Dorsolateral prefrontal cortex (tissue), 122 donors: ENCODE measurements at places on chromosomes 4 and X.

GRCh38 chrX:101347859-101348451 is 587 bp downstream of the TIMM8A start:
- DNase-seq: no peak

GRCh38 chr4:38023347-38024205 is 63.4 kb downstream of the PTTG2 start:
- DNase-seq: no peak

DNA sequence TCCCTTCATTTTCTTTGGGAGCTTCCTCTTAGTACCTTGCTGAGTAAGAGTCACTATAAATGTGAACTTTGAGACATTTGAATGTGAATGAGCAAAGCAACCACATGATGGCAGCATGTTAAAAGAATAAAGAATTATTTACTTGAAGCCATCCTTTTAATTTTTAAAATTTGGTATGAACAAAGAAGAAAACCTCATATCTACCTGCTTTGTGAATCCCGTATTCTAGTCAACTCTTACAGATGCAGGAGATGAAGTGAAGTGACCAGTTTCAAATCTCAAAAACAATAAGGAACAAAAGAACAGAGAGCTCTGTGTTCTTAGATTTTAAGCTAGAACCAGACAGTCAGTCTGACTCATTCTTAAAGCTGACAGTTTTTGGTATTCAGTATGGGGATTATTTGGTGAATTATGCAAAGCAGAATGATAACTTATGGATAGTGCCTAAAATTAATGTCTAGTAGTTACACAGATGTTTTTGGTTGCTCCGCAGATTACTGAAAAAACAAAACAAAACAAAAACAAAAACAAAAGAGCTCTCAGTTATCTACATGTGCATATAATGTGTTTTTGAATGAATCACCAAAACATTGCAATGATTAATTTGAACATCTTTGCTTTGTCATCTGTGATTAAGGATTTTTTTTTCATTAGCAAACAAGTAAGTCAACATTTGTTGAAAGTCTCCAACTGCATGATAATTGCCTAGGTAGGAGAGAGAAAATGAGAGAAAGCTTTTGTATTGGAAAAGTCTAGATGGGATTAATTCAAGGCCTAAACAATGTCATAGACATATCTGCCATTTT is 48.2 kb upstream of the H2AZ1 start:
- DNase-seq: no peak

DNA sequence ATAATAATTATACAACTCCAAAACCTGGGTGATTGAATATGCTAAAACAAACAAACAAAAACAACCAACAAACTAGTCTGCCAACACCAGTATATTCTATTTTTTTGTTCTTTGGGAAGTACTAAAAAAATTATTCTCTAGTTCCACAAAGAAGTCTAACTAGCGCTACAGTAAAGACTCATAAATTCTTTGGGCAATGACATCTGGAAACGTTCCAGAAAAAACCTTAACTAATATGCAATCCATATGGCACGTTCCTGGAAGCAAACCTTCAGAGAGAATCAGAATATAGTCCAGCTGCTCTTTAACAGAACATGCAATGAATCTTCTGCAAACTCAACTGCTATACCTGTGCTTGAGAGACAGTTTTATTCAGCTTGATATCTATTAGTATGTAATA is 500.1 kb downstream of the TRAM1L1 start:
- no peak for DNase-seq

- DNase-seq: peak; percentile 45
These were observed 4.5 kb upstream of the NKX1-1 start for GRCh38 chr4:1410491-1411325.

DNA sequence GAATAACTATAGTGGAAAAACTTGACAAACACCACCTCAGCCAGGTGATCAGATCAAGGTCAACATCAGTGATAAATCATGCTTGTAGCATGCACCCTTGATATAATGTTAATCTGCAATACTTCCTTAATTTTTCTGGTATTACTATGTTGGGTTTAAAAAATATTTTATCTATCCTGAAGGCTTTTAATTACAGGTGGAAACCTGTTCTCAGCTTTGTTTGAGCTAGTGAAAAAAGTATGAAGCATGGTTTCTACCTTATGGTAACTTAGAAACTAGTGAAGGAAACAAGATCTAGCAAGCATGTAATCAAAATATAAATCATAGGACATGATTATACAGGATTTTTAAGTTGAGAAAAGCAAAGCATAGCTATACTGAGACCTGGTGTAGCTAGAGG is 26.6 kb downstream of the MAOA start:
- no peak for DNase-seq

- DNase-seq: no peak
These were observed 2.7 kb upstream of the BMX start for GRCh38 chrX:15497865-15498264.

GRCh38 chr4:94171616-94172015 is 36.0 kb upstream of the SMARCAD1 start:
- DNase-seq: no peak

DNA sequence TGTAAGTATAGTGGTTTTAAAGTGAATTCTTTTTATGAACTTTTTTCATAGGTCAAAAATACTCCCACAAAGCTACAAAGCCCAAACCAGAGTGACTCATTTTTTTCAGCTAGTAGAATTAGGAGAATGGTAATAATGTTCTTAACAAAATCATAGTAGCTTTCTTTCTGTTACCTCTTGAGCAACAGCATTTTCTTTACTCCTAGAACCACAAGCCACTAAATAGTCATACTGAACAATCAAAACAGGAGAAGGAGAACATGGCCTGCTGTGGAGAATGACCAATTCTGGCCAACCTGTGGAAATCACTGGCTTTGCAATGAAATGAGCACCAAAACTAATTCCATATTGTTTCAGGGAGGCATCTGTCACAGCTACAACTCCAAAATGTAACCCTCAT is 112.9 kb downstream of the AMMECR1 start:
- DNase-seq: no peak

DNA sequence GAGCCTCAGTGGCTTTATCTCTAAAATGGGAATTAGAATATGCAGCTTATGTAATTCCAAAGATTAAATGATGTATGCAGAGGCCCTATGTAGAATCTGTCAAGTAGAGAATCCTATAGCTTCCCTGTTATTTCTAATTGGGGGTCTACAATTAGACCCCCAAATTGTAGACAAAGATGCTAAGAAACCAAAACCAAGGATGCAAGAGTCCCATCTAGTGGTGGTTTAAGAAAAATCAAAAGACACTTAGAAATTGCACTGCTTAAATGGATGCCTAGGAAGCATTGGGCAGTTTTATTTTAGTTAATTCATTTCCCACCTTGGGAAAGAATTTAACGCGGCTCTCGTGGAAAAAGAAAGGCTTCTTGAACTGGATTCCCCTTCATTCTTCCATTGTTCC is 115.2 kb downstream of the GABRA2 start:
- DNase-seq: no peak

GRCh38 chr4:71074452-71075299 is 81.2 kb downstream of the DCK start:
- DNase-seq: peak; percentile 59

- no peak for DNase-seq
These were observed 68.8 kb upstream of the PRPS1 start for GRCh38 chrX:107559506-107559905.

DNA sequence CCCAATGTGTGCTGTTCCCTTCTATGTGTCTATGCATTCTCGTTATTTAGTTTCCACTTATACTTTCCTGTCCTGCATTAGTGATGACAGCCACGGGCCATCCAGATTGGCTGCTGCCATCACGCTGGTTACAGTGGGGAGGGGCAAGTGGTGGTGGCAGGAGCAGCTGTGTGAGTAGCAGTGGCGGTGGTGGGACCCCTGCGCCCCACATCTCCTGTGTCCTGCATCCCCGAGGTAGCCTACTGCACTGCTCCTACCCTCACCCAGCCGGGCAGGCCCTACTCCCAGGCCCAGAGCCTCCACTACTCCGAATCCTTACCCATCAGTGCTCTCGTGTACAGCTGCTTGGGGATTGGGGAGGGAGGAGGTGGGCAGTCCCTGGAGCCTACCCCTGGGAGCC is 798.7 kb upstream of the AGA start:
- DNase-seq: no peak

DNA sequence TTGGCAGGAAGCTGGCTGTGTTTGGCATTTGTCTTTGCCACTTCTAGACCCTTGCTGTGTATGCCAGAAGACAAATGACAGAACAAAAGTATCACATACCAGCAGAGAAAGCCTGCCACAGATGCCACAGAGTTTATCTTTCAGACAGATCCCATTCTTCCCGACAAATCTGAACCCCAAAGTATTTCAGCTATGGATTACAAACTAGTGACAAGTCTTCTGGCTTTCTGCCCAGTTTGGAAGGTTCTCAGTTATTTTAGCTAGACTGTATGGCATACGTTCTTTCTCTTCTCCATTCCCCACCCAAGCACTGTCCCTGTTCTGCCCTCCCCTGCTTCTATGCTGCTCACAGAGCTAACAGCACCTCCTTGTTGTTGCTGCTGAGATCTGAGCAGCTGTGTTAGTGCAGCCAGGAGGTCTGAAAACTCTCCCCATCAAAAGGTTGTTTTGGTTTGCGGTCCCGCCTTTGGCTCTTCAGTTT is 236.7 kb downstream of the FRAS1 start:
- DNase-seq: no peak

DNA sequence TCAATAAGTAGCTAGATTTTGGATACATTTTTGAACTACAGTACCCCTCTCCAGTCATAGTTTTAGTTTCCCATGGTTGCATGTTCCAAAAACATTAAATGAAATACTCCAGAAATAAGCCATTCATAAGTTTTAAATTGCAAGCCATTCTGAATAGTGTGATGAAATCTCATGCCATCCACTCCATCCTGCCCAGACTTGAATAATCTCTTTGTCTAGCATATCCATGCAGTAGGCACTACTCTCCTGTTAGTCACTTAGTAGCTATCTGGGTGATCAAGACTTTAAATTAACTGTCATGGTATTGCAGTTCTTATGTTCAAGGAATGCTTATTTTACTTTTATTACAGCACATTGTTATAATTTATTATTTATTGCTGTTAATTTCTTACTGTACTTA is 237.4 kb downstream of the SPANXN1 start:
- DNase-seq: no peak

DNA sequence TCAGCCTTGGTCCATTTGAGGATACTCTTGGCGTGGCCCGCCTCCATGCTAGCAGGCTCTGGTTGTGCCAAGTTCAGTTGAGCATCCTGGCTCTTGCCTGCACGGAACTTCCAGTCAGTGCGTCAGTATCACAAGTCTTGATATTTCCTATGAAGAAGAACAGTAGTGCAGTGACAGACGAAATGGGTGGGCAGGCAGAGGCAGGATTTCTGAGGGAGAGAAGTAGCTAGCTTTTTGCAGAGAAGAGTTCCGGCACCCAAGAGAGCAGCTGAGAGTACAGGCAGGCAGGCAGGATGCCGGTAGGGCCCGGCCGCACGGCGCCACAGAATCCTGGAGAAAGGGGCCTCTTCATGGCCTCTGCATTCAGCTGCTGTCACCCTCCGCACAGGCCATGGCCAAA is 56.1 kb upstream of the MSANTD1 start:
- DNase-seq: no peak

- DNase-seq: no peak
These were observed 107.8 kb upstream of the TMEM47 start for GRCh38 chrX:34764852-34765361.

DNA sequence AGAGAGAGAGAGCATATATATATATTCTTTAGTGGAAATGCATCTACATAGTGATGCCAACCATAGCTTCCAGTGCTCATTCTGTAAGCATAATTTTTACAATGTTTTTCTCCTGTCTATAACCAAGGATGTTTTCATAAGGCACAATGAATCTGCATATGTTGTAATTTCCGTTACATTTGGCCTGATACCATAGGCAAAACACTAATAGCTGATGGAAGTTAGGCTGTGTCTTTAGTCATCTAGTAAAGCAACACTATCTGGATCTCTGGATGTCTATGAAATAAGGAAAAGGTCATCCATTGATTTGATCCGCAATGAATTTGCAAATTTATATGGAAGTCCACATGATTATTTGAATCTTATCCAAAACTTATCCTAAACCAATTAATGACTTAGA is 8.1 kb downstream of the PCDH7 start:
- no peak for DNase-seq

DNA sequence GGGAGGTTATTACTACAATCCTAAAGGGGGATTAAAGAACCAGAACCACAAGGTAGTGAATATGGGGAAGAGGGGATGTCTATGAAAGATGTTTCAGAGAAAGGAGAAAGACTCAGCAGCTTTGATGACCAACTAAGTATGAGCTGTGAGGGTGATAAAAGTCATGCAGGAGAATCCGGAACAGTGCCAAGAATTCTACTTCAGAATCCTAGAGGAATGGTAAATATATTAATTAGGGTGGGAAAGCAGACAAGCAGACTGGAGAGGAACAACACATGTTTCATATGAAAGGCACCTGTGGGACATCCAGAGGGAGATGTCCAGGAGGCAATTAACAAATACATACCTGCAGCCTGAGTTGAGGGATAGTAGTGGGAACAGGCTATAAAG is 642.2 kb upstream of the DIPK2B start:
- no peak for DNase-seq

- no peak for DNase-seq
These were observed 156.6 kb upstream of the SCML1 start for GRCh38 chrX:17580539-17581152.

DNA sequence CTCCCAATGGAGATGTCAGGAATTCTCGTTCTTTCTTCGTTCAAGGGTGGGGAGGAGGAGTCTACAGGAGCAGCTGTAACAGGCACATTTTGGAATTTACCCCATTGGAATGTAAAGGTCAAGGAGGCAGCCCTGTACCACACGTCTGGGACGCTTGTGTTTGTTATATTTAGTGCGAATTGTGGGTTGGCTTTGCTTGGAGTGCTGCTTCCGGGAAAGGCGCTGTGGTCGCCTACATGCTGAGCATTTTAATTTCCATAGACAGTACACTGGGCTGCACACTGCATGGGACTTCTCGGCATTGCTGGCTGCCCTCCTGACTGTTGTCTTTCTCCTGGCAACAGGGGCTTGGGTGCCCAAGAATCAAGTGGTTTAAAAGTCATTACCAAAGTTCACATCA is 12.8 kb downstream of the GYG2 start:
- DNase-seq: no peak

- DNase-seq: no peak
These were observed 245.7 kb downstream of the TENM3 start for GRCh38 chr4:182488896-182489295.

GRCh38 chr4:152534541-152535359 is 1.1 kb downstream of the FBXW7 start:
- DNase-seq: no peak

GRCh38 chr4:38424151-38424871 is 239.7 kb upstream of the KLF3 start:
- DNase-seq: no peak

GRCh38 chr4:12105519-12105918 is 676.8 kb upstream of the HS3ST1 start:
- no peak for DNase-seq

DNA sequence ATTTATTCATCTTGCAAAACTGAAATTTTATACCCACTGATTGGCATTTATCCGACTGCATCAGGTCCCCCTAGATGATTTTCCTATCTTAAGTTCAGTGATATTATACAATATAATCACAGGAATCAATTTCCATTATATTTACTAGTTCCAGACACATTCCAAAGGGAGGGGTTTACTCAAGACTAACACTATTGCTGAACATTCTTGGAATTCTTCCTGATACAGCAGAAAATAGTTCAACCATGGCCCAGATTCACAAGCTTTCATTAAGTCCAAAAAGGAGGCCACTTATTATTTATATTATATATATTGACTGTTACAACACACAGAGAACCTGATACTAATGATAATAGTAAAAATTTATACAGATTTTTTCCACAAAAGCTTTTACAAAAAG is 2353.6 kb downstream of the PCDH7 start:
- DNase-seq: no peak
